ENCODE measurements at places on chromosomes 3 and 15. TPM values are rescaled to one million over a fixed set of nuclear protein-coding genes. Genes with fewer than 3 reads are reported as not detected.

- no peak for DNase-seq
Measured at GRCh38 chr3:150213577-150213976, 194.5 kb upstream of the TSC22D2 start.

GRCh38 chr15:82135638-82136037 lies 89.8 kb upstream of the MEX3B start:
- DNase-seq: no peak

FBXW12 gene
- total RNA-seq: not detected

GRCh38 chr3:11307830-11308432 lies 35.7 kb downstream of the ATG7 start:
- DNase-seq: no peak

ERC2 gene
- total RNA-seq: 1.5 TPM

DNA sequence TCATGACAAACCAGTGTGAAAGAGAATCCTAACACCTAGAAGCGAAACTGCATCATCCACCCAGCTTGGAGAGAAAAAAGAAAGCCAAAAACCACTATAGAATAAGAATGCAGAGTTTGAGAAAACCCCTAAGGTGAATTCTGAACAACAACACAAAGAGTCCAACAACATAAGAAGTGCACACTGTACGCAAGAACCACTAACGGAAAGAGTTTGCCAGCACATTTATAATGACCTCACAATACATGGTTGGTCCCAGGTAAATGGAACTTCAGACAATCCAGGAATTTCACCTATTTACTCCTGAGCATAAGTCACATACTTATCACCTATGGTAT lies 128.3 kb upstream of the BHLHE40 start:
- DNase-seq: no peak

GRCh38 chr3:171269542-171269941 lies 190.7 kb downstream of the TNIK start:
- no peak for DNase-seq

DNA sequence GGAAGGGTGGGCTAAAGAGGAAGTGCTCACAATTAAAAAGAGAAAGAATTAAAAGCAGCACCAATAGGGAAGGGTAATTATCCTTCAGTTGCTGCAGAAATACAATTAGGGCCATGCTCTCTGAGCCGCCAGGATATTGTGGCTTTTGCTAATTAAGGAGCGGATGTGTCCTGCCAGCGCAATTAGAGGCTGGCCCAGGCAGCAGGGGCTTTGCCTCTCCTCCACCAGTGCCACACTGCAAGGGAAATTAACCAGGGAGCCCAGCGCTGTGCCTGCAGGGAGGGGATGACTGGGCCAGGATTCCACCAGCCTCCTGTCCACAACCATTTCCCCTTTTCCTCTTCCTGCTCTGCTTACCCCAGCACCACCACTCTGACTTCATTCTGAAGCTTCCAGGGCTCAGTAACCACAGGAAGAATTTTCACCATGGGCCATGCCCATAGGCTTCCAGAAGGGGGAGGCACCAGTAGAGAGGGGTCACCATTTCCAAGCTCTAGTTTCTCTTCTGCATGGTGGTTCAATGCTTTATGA lies 10.4 kb upstream of the AEN start:
- DNase-seq: no peak

TPRG1 gene
- 0.11 TPM for total RNA-seq

GRCh38 chr3:15286022-15286421 lies 46.4 kb downstream of the SH3BP5 start:
- DNase-seq: no peak

GRCh38 chr15:63493436-63493835 lies 11.0 kb upstream of the USP3 start:
- no peak for DNase-seq

- DNase-seq: no peak
Measured at GRCh38 chr3:128456776-128457715, 9.6 kb downstream of the DNAJB8 start.

DNA sequence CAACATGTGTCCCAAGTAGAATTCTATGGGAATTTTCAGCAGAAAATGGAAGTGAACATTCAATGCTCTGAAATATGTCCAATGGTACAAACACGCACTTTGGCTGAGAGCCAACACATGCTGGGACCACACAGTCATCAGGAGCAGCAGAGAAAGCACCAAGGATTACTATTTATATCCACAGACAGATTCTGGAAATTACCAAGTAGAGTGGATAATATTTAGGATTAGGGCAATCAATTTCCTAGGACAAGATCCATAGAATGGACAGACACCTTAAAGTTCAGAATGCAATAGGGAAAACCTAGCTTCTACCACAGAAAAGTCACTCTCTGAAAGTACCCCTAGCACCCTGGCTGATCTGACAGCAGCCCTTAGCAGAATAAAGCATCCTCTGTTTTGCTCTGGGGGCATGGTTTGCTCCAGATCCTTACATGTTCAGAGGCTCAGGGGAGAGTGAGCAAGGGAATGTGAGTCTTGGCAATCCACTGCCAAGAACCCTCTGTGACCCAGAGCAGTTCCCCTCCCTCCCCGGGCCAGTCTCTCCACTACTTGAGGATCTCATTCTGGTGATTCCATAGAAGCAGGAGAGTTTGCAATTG lies 206.0 kb upstream of the WNT5A start:
- no peak for DNase-seq

DNA sequence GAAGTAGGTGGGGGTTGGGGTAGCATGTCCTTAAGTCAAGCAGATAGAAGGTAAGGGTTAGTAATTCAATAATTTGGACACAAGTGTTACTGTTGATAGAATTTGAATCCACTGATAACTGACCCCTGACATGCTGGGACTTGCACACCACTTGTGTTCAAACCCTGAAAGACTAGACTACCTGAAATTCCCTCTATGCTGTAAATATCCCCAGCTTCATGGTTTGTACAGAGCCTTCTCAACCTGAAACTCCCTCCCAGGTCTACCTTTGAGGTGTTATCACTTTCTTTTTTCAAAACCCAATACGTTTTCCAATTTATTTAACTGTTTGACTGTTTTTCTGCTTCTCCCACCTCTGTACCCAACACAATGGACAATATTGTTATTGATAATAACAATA lies 459.6 kb downstream of the NLGN1 start:
- no peak for DNase-seq

DNA sequence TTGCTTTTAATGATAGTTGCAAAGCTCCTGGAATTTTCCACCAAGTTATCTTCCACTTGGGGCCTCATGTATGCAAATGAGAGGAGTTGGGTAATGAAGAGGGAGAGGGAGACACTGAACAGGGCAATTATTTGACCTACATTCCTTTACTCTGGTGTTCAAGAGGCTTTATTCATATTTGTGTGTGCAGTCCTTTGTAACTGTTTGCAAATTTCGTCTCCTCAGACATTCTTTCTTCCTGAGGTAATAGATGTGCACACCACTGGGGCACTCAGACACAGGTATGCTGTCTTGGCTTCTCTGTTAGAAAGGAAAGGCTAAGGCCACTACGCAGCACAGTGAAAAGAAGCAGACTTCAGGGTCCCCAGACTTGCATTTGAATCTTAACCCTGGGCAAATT lies 189.7 kb upstream of the IL12A start:
- peak; percentile 73 for DNase-seq

- DNase-seq: no peak
Measured at GRCh38 chr3:134824791-134825190, 29.7 kb downstream of the EPHB1 start.

DNA sequence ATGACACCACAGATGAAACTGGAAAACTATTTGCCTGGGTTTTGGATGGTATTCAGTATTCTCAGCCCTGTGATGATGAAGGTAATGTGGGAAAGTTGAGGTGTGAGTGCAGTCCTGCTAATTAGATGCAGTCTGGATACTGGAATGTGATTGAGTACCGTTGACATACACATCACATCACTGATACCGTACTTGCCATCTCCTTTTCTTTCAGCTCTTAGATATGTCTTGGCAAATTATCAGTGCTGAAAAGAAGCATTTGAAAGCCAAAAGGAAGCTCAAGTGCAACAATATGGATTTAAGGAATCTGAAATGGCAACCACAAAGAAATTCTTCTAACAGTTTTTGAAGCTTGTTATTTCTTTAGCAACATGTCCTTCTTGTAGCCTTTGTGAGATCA lies 381.4 kb upstream of the TGFBR2 start:
- no peak for DNase-seq

ZNF80 gene
- total RNA-seq: not detected

GRCh38 chr3:36811768-36812167 lies 47.4 kb upstream of the DCLK3 start:
- DNase-seq: no peak

- no peak for DNase-seq
Measured at GRCh38 chr3:89002191-89002590, 105.2 kb upstream of the EPHA3 start.

- no peak for DNase-seq
Measured at GRCh38 chr3:61719278-61719977, 158.1 kb downstream of the PTPRG start.

CCR9 gene
- total RNA-seq: not detected

DNA sequence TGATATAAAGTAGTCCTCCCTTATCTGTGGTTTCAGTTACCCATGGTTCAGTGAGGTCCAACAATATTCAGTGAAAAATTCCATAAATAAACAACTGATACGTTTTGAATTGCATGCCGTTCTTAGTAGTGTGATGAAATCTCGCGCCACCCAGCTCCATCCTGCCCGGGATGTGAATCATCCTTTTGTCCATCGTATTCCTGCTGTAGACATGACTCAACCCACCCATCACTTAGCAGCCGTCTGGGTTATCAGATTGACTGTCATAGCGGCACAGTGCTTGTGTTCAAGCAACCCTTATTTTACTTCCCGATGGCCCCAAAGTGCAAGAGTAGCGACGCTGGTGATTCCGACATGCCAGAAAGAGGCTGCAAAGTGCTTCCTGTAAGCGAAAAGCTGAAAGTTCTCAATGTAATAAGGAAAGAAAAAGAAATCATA lies 48.0 kb upstream of the MEX3B start:
- DNase-seq: peak; percentile 86
